Fibroblast of gingiva (primary cell): ENCODE measurements at places on chromosomes 16 and 17.
A peak's percentile ranks its signal among the peaks of the same experiment; 100 is the strongest.

- no peak for DNase-seq
Measured at GRCh38 chr16:3771513-3771912, 54.2 kb upstream of the TRAP1 start.

DNA sequence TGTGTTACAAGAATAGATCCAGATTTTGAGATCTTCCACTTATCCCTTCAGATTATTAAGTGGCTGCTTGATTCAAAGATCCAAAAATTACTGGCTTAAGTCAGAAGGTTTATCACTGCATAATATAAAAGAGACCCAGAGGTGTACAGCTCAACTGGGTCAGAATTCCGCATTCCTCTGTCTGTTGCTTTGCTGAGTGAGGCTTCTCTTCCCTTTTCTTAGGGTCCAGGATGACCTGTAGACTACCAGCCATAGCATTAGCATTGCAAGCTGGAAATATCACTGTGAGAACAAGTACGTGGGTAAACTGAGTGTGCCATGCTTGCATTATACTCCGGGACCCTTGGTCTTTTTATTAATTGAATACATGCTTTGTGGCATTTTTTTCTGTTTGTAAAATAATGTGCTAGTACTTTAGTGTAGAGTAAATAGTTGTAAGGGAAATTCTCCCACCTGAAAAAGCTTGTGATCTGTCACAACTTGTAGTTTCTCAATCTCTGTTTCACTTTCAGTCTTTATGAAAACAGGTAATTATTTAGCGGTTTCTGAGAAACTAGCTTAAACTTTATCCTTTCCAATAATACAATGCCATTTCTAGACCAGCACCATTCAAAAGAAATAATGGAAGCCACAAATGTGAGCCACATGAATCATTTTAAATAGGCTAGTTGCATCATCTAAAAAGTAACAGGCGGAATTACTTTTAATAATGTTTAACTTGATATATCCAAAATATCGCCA lies 61.6 kb downstream of the TNRC6C start:
- DNase-seq, result no peak

GRCh38 chr16:85514598-85515318 lies 98.4 kb upstream of the GSE1 start:
- peak; percentile 99 for DNase-seq

DNA sequence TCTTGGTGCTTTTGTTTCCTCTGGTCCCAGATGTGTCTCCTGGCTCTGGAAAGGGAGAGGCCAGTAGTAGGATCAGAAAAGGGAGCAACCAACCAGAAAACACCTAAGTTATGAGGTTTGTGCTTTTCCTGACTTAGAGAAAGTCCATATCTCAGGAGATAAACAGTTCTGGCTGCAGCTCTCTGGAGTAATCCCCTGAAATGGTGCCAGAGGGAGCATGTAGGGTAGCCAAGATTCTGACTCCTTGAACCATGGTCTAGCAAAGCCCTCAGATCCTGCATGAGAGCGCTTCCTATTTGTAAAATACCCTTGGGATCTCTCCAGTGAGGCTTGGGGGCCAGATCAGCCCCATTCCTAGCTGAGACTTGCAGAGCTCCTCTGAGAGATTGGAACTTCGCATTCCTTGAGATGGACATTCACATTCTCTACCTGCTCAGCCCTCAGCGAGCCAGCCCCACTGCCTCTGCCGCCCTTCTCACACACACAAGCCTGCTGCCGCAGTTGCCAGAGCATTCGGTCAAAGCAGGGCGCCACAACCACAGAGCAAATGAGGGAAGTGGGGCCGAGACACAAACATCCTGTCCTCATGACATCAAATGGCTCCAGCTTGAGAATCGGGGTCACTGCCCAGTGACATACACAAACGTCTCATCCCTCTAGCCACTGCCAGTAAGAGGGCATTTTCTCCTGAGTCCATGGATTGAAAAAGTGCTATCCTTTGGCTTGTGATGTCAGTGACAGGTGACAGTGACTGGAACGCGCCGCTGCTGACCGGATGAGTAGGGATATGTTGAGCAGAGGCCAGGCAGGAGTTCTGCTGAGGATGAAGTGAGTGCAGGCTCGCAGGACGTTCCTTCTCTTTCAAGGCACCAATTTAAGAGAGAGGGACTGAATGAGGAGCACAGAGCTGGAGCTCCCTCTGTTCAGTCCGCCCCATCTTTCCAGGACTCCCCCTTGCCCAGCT lies 5.0 kb downstream of the ABHD15 start:
- DNase-seq, result no peak

GRCh38 chr16:87295259-87295658 lies 21.9 kb downstream of the C16orf95 start:
- DNase-seq, result no peak

GRCh38 chr16:6861815-6862477 lies 470.7 kb upstream of the RBFOX1 start:
- DNase-seq, result no peak

DNA sequence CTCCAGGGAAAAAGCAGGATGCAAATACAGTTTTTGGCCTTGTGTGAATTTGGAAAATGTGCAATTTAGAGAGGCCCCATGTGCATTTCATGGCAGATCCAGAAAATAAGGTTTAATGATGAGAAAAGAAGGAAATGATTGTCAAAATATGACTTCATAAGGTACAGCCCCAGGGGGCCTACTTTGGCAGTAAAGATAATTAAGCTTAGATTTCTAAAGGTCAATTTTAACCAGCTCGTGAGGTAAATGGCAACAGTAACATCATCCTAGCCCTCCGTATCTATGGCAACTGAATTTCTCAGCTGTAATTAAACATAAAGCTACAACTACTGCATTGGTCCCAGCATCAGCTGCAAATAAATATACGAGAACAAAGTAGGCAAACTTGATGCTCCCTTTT lies 30.0 kb upstream of the PRSS54 start:
- DNase-seq, result no peak

GRCh38 chr17:53924530-53925455 lies 102.1 kb downstream of the KIF2B start:
- DNase-seq, result no peak

DNA sequence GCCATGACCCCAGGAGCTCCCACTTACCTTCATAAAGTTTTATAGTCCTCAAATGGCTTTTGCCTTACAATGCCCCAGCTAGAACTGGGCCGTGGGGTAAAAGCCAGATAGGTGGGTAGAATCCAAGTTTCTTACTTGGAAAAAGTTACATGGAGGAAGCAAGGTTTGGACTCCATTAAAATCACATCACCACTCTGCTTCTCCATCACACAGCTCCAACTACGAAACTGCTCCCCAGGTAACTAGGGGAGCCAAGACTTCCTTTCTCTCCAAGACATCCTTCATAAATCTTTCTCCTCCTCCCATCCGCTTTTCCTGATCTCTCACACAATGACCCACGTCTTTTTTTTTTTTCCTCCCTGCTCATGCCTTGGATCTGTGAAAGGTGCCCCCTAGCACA lies 130.8 kb upstream of the RCVRN start:
- no peak for DNase-seq

DNA sequence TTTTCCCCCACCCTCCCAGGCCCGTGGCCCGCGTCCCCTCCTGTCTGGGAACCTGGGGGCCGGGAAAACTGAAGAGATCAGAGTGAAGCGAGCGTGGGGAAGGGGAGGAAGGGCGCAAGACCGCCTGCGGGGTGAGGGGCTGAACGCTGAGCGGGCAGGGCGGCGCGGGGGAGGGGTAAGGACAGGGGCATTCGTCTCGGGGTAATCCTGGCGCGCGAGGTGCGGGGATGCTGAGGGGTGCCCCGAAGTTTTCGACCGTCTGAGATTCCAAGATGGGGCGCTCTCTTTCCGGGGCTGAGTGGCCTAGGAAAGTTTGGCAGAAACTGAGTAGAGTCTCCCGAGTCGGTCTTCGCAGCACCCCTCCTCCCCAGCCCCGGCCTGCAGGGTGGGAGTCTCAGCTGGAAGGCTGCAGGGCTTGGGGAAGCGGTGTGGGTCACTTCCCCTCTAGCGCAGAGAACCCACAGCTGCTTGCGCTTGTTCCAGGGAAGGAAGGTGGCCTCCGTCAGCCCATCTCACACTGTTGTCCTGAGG lies 555 bp downstream of the TTYH2 start:
- no peak for DNase-seq

GRCh38 chr17:77420095-77420803 lies 279.5 kb downstream of the SEC14L1 start:
- DNase-seq, result peak; percentile 43

DNA sequence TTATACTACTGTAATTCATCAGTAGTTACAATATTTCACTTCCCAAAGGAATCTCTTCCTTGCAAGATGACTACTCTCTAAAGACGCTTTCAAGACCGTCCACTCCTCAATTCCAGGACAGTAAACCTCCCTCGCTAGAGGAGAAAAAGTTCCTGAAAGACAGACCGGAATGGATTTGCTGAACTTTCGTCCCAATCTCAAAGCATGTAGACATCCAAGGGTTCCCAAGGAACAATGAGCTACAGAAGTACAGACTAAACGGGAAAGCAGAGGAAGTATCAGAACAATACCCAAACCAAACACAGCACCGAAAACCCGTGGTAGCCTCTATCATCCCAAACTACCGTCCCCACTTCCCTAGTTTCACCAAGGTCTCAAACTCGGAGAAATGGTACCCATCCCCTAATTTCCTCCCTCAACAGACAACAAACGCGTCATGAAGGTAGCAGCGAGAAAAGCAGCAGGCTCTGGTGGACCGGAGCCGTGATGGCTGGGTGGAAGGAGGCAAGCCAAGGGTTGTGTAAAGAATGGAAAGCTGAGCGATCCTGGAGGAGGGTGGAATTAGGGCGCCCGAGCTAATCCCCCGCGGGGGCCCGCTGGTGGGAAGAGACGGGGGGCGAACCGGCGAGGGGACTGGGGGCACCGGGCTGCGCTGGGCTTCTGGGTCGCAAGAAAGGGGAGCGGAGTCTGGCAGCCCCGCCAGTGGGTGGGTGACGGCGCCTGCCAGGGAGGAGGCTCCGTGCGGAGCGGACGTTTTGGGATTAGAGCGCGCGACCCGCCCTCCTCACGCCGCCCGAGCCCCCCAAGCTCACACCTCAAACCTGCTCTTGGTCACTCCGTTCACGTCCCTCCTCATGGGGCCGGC lies 647 bp downstream of the FBXL20 start:
- no peak for DNase-seq

DNA sequence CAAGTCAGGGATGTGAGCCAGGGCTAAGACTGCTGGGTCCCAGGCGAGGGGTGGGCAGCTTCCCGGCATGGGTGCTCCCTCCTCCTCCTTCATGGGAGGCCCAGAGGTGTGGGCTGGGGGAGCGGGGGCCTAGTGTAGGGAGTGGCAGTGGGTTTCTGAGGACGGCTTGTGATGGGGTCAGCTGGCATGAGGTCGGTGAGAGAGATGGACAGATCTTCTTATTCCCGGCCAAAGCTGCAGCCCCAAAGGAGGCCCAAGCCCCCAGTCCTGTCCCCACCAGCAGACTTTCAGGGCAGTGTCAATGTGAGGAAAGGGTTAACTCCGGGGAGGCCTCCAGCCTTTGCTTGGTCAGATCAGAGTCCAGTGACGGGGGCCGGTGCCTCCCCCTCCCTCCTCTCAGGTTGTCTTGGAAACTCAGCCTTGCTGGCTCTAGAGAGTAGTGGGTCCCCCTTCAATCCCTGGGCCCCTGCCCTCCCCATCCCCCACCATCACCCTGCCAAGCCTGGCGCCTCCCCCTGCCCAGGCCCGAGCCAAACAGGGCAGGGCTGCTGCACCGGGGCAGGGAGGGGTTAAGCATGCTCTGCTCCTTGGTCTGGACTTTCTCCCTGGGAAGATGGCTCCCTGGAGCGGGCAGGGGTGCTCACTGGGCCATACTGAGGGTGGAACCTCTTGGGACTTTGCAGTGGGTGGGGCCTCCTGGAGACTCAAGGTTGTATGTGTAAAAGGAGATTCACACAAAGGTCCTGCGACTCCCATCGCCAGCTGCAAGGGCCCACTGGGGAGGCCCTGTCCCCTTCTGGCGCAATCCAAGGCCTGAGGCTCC lies 12.4 kb downstream of the NAT9 start:
- DNase-seq, result no peak

DNA sequence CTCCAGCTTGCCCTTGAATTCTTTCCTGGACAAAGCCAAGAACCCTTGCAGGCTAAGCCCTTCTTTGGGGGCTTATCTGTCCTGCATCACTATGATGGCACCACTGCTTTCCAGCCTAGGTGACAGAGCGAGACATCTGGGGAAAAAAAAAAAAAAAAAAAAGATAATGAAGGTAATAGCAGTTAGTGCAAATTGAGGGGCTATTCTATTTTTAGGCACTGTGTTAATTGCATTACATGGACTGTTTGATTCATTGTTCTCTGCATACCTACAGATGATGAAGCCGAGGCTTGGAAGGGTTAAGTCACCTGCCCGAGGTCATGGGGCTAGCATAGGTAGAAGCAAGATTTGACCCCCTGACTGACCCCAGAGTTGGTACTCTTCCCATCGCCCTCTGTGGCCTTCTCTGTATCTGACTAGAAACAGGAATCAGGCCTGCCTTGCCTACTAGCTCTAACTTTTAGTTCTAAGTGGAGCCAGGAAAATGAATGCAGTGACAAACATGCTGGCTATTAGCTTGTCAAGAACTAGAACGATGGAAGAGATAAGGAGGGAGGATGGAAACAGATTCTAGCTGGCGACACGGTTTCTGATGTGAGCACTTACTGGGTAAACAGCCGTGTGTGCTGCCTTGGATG lies 312.1 kb downstream of the SNX29 start:
- no peak for DNase-seq
